Stimulated activated CD4-positive, alpha-beta T cell treated with anti-CD3 and anti-CD28 coated beads, Interleukin-4, amount 100 ng/mL, for 1 hour (primary cell): ENCODE measurements at places on chromosomes 1 and 21.
A peak's percentile ranks its signal among the peaks of the same experiment; 100 is the strongest.

DNA sequence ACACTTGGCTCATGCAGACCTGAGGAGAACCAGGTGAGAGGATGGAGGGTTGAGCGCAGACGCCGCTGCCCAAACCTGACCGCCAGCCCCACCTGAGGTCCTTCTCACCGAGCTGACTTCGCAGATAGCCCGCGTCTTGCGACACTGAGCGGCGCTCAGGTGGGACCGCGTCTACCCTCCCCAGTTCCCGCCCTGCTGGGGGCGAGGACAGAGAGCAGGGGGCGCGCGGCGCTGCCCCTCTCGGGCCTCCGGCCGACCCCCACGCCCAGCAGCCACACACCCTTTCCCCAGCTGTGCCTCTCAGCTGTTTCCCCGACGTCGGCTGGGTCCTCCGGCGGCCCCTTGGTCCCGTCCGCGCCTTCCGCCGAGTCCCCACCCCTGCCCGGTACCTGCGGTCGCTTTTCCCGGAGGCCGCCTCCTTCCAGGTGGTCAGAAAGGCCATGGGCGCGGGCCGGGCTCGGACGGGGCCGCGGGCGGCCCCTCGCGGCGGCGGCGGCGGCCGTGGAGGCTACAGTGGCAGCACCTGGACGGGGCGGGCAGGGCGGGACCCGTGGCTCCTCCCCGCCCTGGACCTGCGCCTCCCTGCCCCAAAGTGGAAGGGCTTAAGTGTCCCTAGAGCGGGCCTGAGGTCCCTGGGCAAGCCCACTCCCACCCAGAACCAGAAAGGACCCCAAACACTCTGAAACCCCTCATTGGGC, 14.4 kb upstream of the TTC39A start:
- no peak for DNase-seq

DNA sequence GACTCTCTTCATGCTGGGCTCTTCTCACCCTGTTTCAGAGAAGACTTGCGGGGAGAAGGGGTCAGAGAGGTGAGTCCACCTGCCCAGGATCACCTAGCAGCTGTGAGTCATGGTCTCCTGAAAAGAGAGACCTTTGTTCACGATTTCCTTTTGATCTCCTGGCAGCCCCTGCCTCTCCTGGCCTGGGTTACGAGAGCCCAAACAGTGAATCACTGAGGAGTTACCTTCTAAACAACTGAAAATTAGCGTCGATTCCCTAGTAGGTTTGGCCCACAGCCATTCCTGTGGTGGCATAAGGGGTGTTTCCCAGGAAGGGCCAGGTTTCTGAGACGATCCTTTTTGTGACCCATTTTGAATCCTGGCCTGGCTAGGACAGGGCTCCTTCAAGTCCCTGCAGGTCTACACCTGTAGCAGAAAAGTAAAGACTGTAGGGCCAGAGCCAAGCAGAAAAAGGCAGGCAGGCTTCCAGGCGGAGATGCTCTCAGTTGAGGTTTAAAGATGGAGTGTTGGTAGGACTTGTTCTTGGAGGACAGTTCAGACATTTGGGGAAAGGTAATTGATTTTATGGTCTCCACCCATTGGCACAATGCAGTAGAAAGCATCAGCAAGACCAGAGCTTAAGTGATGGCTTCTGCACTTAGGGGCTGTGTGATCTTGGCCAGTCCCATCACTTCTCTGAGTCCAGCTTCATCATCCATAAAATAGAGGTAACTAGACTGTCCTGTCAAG, 2.1 kb upstream of the PLA2G2E start:
- no peak for DNase-seq

DNA sequence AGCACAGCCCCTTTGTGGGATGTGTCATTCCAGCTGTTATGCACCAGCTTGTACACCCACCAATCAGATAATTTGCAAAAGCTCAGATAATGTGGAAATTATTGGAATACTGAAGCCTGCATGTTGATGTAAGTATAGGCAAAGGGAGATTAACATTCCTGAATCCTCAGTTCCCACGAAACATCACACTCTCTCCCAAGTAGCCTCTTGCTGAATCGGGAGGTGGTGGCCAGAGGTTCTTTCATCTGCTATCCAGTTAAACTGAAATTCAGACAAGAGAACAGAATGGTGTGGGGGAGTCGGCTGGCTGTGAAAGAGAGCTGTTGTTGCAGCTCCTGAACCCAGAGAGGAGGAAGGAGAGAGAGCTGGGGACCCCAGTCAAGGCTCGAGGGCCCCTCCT, 170.9 kb downstream of the ZBTB18 start:
- no peak for DNase-seq

DNA sequence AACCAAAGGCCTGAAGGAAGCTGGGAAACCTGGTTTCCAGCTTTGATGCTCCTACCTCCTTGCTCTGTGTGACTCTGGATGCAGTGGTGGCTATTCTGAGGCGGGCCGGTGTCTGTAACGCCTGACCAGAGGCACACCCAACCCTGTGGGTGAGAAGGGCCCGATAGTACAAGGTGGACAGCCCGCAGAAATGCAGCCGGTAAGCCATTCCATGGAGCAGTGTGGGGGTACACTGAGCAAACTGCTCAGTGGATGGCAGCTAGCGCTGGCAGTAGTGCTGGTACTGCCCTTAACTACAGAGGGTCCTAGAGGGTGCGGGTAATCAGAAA, 36.0 kb downstream of the AHDC1 start:
- DNase-seq, result no peak

GRCh38 chr21:42063571-42064521, 7.3 kb upstream of the UMODL1 start:
- DNase-seq, result peak; percentile 60

DNA sequence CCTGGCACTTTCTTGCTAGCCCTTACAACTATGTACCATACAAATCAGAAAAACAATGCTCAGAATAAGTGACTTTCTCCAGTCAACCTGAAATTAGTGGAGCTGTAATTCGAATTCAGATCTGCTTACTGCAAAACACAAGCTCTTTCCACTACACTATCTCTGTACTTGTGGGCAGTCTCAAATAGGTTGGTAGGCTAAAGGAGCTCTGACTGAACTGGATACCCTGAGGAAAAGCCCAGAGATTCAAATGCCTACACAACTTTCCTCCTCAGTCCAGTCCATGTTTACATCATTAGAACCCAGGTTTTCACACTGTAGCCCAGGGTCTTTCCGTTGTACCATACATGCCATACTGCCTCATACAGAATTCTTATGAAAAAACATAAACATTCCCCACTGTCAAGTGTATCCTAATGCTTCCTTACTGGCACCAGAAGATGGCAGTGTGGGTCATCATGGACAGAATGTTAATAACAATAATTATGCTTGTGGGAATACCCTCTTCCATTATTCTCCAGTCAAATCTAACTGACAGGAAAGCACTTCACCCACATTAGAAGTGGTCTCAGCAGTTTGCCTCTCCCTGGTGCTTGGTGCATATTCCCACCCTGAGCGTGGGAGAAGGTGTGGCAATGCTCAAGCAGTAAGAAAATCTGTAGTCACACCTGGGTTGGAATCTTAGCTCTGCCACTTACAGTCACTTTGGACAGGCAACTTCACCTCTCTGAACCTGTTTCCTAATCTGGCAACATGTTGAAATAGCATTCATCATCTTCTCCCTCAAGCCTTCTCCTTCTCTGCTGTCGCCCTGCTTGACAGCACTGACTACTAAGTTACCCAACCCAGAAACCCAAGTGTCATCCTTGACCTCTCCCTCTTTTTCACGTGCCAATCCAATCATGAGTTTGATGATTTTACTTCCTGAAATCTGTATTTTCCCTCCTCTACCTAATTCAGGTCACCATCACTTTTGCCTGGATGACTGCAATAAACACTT, 14.4 kb upstream of the ZFYVE9 start:
- DNase-seq, result no peak
